ENCODE measurements at places on chromosomes 5 and 9.

GRCh38 chr5:56520986-56521730 lies 288.0 kb upstream of the ANKRD55 start:
- no peak for DNase-seq

DNA sequence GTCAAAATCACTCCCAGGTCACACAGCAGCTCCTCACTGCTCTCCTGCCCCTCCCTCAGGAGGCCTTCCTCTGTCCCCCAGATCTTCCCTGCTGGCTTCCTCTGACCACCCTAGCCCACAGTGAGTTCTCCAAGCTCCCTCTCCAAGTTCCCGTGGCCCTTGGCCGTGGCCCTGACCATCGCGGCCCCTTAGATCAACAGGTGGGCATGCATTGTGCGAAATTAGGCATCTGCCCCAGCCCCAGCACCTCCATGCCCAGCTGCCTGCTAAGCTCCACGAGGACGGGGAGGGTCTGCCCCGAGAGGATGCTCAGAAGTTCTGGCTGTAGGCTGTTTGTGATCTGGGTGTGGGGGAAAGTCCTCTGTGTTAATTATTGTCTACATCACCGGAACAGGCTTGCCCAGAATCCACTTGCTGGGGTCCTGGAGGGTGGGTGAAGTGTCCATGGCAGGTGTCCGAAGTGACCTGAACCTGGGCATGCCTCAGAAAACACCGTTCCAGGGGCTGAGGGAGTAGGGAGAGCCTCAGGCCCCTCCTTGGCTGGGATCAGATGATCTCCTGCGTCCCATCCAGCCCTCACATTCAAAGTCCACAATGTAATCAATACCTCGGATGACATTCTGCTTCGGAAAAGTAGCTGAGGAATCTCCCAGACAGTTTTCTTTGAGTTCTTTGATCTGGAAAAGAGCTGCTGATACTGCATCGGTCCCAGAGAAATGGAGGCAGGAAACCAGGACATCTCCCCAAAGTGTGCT lies 194.8 kb downstream of the PAX5 start:
- no peak for DNase-seq

GRCh38 chr5:151068433-151069197 lies 12.2 kb downstream of the TNIP1 start:
- DNase-seq: no peak

- no peak for DNase-seq
These were observed 452.6 kb downstream of the TLR4 start for GRCh38 chr9:118156846-118157245.

GRCh38 chr5:17808566-17808965 lies 174.3 kb downstream of the TAF11L14 start:
- no peak for DNase-seq

- DNase-seq: no peak
These were observed 186.8 kb downstream of the PALM2AKAP2 start for GRCh38 chr9:109966643-109967368.

GRCh38 chr9:126965541-126966428 lies 51.2 kb downstream of the RALGPS1 start:
- no peak for DNase-seq

DNA sequence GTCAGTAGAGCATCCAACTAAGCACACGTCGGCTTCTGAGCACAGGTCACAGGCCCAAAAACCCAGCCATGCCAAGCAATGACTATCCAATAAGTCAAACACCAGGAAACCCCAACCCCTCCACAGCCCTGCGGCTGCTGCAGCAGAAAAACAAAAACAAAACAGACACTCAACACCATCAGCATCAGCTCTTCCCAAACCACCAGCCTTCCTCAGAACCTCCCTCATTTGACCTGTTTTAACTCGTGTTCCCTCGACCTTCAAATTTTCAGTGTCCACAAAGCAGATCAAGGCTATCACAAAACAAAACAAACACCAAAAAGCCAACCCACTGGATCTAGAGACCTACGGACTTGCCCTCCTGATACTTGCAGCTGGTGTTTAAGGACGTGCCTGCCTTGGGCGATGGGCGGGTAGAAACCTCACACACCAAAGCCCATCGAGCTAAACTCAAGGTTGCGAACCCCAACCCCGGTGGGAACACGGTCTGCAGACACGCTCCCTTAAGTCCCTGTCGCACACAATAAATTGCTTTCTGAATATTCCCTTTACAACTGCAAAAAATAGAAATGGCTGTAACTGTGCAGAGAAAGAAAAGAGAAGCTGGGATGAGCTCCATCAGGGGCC lies 247.1 kb upstream of the ANKRD55 start:
- no peak for DNase-seq

GRCh38 chr5:79329453-79329852 lies 93.5 kb downstream of the JMY start:
- DNase-seq: no peak

DNA sequence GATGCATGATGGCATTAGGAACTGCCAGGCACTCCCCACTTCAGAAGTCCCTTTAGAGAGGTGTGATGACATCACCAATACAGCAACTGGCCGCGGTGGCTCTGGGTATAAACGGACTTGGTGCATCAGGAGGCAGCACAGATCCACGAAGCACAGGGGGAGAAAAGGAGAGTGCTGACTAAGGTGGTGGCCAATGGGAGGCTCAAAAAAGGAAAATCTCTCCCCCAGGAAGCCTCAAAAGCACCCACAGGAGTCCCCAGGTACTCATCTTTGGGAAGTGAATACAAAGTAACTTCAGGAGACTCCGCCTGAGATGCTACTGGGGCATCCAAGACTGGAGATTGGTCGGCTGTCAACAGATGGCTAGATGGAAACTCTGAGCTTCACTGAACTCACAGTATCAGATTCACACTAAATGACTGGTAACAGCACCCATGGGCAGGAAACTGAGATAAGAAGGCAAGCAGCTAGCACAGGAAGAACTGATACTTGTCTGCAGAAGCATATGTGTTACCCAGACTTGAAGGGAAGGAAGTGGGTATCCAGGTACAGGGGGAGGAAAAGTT lies 7.6 kb downstream of the TTC39B start:
- no peak for DNase-seq

GRCh38 chr5:17177501-17178372 lies 39.7 kb upstream of the BASP1 start:
- DNase-seq: no peak

GRCh38 chr9:128798896-128799295 lies 11.8 kb downstream of the TBC1D13 start:
- no peak for DNase-seq

- DNase-seq: no peak
These were observed 19.0 kb downstream of the KDM3B start for GRCh38 chr5:138371454-138371853.

GRCh38 chr9:25742256-25742655 lies 64.0 kb upstream of the TUSC1 start:
- no peak for DNase-seq

GRCh38 chr5:151664694-151665585 lies 21.8 kb downstream of the SPARC start:
- DNase-seq: no peak

GRCh38 chr9:110984890-110985437 lies 53.3 kb downstream of the LPAR1 start:
- no peak for DNase-seq

DNA sequence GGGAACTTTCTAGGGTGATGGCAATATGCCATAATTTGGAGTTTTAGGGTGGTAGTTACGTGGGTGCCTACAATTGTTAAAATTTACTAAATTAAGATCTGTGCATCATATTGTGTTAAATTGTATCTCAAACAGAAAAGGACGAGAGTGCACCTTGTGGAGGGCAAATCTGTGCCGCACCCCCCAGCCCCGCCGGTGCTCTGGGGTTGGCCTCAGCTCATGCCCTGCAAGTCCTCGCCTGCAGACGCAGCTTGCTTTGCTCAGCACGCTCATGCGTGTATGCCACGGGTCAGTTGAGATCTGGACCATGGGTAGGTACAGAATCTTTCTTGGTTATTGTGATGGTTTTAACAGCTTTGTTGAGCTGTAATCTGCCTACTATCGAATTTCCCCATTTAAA lies 33.7 kb upstream of the FCN1 start:
- DNase-seq: no peak

DNA sequence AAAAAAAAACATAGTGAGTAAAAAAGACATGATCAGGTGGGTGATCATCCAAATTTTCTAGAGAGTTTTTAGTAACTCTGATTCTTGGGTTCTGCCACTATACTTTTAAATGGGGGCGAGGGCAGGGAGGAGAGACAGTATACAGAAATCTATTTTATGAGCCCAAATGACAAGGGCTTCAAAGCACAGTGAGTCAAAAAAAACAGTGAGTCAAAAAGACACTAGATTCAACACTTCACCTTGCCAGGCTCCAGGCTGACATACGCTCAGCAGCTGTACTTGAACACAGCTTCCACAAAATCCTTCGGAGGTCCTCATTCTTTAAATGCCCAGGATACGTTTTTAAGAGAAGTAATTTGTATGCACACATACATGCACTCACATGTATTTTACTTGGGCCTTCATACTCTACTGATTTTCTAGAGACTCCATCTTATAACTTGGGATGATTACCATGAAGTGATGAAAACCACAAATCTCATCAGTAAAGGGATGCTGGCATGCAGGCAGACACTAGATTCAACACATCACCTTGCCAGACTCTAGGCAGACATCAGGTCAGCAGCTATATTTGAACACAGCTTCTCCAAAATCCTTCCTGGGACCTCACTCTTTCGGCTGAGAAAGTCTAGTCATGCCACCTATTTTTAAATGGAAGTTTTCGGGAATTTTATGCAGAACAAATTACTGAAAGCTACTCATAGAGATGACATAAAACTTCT lies 28.8 kb downstream of the NR3C1 start:
- no peak for DNase-seq

DNA sequence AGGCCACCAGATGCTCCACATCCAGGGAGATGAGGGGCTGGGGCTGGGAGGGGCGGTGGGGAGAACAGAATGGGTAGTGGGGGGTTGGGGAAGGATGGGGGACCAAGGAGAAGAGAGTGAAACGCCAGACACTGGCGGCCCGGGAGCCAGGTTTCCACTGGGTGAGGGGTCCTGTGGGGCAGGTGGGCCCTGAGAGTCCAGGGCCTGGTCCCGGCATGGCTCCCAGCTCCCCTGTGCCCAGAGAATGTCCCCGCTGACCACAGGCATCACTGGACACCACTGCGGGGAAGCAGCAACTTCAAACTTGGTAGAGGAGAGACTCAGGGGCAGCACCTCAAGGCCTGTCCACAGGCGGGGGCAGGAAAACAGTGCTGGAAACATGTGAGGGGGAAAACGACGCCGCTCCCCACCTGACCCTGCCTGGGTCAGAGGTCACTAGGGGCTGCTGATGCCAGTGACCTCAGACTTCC lies 13.2 kb downstream of the NINJ1 start:
- DNase-seq: no peak

- DNase-seq: no peak
These were observed 1.8 kb upstream of the NTRK2 start for GRCh38 chr9:84667571-84668195.

- DNase-seq: no peak
These were observed 902 bp downstream of the BDP1 start for GRCh38 chr5:71456362-71456743.

GRCh38 chr5:120538644-120539043 lies 74.5 kb downstream of the PRR16 start:
- DNase-seq: no peak

DNA sequence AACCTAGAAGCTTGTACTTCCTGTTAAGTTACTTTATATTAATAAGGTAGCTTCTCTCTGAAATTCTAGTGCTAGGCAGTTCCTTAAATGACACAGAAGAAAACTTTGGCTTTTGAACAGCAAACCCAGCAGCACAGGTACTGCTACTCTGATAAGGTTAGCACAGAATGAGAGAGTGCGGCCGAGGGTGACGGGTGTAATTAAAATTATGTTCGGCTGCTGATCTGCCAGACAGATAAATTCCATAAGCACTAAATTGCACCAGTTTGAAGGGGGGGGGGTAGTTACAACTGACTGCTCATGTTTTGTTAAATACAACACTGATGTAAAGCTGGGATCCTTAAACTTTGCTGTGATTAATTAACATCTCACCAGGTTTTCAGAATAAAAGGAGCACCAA lies 475.1 kb downstream of the SPOCK1 start:
- DNase-seq: no peak

GRCh38 chr5:78320401-78320800 lies 25.9 kb upstream of the AP3B1 start:
- no peak for DNase-seq

DNA sequence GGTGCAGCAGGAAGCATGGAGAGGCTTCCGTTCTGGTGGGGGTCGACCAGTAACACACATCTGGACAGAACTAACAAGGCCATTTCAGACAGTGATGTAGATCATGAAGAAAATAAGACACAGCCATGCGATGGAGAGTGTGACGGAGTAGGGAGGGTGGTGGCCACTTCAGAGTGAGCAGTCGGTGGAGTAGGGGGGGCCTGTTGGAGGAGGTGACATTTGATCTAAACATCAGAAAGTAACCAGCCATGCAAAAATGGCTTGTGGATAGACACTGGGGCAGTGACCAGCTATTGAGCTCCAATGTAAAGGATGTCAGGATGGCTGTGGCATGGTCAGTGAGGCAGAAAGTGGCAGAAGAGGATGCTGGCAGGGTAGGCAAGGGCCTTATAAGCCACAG lies 65.9 kb downstream of the PPARGC1B start:
- DNase-seq: no peak

DNA sequence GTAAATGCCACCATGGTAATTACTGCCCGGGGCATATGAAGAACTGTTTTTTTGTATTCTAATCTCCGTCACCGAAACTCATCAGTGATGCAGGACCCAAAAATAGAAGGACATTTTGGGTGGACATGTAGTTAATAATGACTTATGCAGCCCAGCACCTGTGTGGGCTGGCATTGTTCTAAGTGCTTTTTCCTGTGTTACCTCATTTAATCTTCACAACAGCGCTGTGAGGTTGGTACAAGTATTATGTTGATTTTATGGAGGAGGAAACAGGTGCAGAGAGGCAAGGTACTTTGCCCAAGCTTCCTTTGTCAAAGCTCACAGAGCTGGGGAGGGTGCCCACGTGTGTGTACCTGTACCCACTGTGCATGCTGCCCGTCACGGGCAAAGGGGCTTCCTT lies 58.4 kb downstream of the DAPK1 start:
- DNase-seq: no peak

DNA sequence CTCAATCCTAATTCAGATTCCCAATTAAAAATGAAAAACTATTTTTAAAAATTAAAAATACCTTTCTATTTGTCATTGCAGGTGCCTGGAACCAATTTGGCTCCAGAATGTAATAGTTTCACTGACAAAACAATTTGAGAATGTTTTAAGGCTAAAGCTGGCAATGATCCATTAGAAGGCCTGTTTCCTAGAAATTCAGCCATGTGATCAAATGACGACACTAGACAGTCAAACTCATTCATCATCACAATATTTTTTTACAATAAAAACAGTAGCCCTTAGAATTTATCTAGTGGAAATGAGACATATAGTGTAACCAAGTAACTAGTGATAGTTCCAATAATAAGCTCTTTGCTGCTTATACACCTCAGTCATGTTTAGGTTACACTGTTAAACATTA lies 75.4 kb upstream of the MAP3K1 start:
- no peak for DNase-seq

DNA sequence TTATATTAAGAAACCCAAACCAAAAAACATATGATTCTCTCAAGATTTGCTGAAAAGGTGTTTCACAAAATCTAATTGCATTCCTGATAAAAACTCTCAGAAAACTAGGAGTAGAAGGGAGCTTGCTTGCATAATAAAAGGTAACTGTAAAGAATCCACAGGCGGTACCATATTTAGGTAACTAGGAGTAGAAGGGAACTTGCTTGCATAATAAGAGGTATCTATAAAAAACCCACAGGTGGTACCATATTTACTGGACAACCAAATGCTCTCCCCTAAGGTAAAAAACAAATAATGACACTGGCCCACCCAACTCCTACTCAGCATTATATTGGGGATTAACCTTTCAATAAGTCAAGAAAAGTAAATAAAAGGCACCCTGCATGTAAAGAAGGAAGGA lies 57.5 kb upstream of the FCN1 start:
- DNase-seq: no peak
